Stomach (tissue), 19 donors: ENCODE measurements at places on chromosomes 11 and 22. TPM values are rescaled to one million over a fixed set of nuclear protein-coding genes. Genes with fewer than 3 reads are reported as not detected.
A peak's percentile ranks its signal among the peaks of the same experiment; 100 is the strongest.

The CAVIN3 gene
- 12.8 TPM for total RNA-seq

The ISX gene
- total RNA-seq = 0.55 TPM

The ALX4 gene
- not detected for total RNA-seq

The PKDREJ gene
- under 0.01 TPM for total RNA-seq

The SCGB2A2 gene
- total RNA-seq = not detected

The P2RX6 gene
- not detected for total RNA-seq

The DEUP1 gene
- not detected for total RNA-seq

The TOM1 gene
- 150 TPM for total RNA-seq

The MICALL1 gene
- total RNA-seq = 134 TPM

The RIMBP3B gene
- total RNA-seq = not detected

The IFTAP gene
- total RNA-seq = 14.9 TPM

The SCGB1A1 gene
- not detected for total RNA-seq

The MB gene
- total RNA-seq = not detected

The CCDC81 gene
- 3.3 TPM for total RNA-seq

The AASDHPPT gene
- 60.1 TPM for total RNA-seq

DNA sequence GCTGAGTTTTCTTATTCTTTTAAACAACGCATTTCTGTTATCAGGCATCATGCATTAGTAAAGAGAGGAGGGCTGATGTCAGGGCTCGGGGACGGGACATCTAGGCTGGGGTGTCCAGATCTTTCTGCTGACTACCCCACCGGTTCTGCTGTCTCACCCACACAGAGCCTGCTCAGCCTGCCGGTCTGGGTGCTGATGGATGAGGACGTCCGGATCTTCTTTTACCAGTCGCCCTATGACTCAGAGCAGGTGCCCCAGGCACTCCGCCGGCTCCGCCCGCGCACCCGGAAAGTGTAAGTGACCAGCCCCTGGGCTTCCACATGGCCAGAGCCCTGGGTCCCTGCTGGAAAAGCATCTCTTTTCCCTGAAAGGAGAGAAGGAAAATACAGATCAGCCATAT is 9.4 kb downstream of the NCF4 start:
- DNase-seq = no peak

DNA sequence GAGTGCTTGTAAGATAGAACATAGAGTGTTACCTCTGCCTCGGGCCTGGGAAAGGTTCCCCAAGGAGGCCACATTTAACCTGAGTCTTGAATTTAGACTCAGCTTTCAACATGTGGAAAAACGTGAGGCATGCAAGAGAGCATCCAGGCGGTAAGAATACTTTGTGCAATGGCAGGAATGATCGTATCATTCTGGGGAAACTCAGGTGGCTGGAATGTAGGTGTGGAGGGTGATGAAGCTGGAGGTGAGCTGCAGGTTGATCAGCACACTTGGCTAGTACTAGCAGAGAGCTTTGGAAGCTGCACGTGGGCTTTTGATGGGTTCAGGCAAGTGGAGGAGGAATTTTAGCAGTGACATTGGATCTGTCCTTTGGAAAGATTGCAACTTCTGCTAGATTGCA is 270.3 kb upstream of the RAG2 start:
- no peak for DNase-seq

- no peak for DNase-seq
Measured at GRCh38 chr22:47740109-47740805, 977.8 kb downstream of the TBC1D22A start.

- DNase-seq = no peak
Measured at GRCh38 chr11:119107538-119108145, 498 bp downstream of the C2CD2L start.

GRCh38 chr22:30969532-30970355 is 679 bp downstream of the TUG1 start:
- peak; percentile 76 for DNase-seq

- DNase-seq = peak; percentile 33
Measured at GRCh38 chr22:27801202-27801615, 347 bp downstream of the MN1 start.

- DNase-seq = peak; percentile 26
Measured at GRCh38 chr11:73461964-73462363, 85.8 kb downstream of the RELT start.

- no peak for DNase-seq
Measured at GRCh38 chr11:40323241-40323640, 1136.2 kb downstream of the LRRC4C start.

- no peak for DNase-seq
Measured at GRCh38 chr11:8531982-8532381, 62.0 kb downstream of the STK33 start.

GRCh38 chr22:27997538-27997937 is 78.5 kb upstream of the PITPNB start:
- DNase-seq = no peak

- DNase-seq = no peak
Measured at GRCh38 chr11:28043930-28044709, 63.8 kb downstream of the KIF18A start.

- DNase-seq = no peak
Measured at GRCh38 chr11:112222303-112222702, 3.9 kb upstream of the PTS start.

- DNase-seq = peak; percentile 80
Measured at GRCh38 chr11:4025248-4025966, 69.2 kb upstream of the RRM1 start.

GRCh38 chr11:11611381-11611780 is 10.4 kb downstream of the GALNT18 start:
- DNase-seq = no peak

DNA sequence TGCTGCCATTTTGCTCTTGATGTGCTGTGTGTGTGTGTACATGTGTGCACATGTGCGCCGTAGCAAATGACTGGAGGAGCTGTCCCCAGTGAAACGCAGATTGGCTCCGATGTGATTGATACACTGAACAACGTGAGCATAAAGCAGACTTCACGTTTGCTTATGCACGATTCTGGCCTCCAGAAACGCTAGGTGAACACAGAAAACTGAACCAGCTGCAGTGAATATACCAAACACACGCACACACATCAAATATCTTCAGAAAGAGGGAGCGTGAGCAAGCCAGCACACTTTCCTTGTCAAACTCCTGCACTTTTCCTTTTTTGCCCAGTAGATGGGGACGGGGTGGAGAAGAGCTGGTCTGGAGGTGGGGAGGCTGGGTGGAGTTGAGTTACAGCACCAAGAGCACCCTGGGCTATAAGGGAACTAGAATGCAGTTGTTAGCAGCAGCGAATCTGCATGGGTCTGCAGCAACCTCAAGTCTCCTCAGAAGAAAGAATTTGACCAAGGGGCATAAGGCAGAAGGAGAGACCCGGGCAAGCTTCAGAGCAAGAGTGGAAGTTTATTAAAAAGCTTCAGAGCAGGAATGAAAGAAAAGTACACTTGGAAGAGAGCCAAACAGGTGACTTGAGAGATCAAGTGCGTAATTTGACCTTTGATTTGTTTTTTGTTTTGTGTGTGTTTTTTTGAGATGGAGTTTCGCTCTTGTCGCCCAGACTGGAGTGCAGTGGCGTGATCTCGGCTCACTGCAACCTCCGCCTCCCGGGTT is 77.8 kb upstream of the CADM1 start:
- no peak for DNase-seq

DNA sequence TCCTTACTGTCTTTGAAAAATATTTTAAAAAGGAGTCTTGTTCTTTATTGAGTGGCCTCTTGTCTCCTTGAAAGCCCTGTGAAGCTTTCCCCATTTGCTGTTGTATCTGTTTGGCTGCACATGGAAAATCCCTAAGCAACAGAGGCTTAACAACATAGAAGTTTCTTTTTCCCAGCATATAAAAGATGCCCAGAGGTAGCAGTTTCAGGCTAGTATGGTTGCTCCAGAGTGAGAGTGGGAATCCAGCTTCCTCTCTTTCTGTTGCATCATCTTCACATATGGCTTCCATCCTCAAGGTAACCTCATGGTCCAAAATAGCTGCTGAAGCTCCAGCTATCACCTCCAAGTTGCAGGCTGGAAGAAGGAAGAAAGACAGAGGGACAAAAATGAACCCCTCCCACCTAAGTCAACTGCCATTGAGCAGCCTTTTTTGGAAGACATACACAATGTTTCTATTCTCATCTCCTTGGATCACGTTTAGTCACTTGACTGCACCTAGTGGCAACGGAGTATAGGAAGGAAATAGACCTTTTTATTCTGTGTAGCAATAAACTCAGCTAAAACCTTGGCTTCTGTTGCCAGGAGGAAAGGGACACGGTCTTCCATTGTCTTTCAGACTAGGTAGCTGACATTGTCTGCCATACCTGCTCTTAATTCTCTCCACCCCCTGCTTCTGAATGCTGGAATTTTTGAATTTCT is 5.3 kb downstream of the CSF2RB start:
- DNase-seq = no peak

- DNase-seq = peak; percentile 83
Measured at GRCh38 chr22:20155330-20156041, 4.6 kb upstream of the CCDC188 start.

GRCh38 chr11:35372565-35373283 is 46.6 kb downstream of the SLC1A2 start:
- no peak for DNase-seq

DNA sequence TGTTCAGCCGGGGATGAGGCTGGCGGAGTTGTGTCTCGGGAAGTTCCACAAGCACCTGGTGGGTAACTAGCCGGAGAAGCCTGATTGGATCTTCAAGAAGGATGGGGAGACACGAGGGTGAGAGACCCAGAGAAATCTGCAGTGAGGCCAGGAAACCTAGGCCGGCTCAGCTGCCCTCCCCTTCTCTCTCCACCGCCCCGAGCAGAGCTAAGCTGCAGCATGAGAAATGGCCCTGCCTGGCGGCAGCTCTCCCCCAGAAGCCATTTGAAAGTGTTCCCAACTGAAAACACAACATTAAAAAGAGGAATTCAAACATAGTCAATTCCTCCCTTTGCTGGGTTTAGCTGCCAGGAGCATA is 77.8 kb upstream of the SHISAL1 start:
- DNase-seq = peak; percentile 58

DNA sequence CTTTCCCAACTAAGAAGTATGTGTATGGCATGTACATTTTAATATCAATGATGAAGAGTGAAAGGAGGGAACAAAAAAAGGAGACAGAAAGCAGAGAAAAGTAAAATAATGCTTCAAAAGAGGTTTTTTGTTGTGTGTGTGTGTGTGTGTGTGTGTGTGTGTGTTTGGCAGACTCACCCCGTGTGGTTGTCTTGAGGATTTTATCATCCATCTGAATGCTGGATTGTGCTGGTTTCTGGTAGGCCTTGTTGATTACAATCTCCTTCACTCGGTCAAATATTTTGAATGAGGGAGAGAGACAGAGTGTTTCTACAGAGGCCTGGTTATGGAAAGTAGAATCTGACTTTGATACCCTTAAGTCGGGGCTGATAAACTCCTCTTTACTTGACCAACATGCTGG is 128.5 kb downstream of the ENTHD1 start:
- DNase-seq = no peak

DNA sequence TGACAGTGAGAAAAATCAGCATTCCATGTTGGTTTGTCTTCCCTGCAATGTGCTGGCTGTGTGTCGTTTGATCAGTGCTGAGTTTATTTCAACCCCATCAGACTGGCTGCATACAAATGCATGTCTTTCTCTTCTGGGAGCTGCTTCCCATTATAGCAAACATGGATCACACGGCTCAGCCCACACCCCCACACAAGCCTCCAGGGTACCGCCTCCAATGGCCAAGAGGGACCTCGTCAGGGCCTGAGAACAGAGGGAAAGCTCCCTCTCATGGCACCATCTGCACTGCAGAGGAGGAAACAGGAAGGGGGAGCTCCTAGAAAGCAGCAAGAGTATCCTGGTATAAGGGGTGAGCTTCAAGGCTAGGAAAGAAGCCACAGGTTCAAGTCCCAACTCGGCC is 214.2 kb downstream of the LARGE1 start:
- peak; percentile 35 for DNase-seq

DNA sequence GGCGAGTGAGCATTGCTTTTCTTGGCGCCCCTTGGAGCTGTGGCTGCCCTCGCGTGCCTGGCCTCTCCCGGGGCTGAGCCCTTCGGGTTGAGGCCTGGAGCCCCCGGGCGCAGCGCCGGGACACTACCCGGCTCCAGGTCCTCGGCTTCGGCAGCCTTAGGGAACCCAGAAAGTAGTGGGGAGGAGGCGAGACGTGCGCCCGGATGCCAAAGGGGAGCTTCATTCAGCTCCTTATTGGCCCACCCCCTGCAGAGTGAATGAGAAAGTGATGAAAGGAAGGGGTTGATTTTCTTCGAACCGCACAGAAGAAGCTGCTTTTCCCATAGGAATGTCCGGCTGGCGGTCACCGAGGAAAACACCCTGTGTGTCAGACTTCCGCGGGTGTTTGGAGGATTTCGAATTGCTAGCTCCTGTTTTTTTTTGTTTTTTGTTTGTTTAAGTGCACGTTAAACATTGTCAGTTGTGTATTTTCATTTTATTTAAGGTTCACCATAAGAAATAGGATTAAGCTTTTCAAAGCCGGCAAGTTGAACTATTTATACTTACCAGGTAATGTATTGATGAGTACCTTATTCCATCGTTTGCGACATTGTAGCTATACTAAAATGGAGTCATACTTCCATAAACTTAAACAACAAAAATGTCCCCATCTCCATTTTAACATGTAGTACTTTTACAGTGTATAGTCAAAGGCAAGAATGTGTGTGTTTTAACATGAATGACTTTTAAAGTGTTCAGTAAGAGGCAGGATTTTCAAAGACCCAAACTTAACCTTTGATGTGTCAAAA is 841 bp upstream of the EIF4G2 start:
- peak; percentile 39 for DNase-seq

DNA sequence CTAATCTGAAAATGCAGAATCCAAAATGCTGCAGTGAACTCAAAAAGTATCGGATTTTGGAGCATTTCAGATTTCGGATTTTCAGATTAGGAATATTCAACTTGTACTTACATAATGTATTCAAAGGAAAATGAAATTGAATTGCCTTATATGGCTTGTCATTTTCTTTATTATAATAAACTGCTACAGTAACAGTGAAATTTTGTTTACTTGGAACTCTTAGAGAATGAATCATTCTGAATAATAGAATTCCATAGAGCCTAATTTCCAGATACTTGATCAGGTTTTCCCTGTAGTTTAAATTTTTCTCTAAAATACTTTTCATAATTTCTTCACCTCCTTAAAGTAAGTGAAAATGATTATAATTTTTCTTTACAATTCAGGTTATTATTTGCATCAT is 17.3 kb downstream of the TTC17 start:
- DNase-seq = no peak

GRCh38 chr11:61854966-61855714 is 27.0 kb downstream of the FADS2 start:
- DNase-seq = no peak

GRCh38 chr11:88174709-88175568 is at the start of gene RAB38:
Gene RAB38 (minus strand): TSS chr11:88175443. CDS start chr11:88175384, 59 bp downstream.
- DNase-seq = peak; percentile 73
